Kidney (tissue), 22 donors: ENCODE measurements at places on chromosomes 16 and 17.

DNA sequence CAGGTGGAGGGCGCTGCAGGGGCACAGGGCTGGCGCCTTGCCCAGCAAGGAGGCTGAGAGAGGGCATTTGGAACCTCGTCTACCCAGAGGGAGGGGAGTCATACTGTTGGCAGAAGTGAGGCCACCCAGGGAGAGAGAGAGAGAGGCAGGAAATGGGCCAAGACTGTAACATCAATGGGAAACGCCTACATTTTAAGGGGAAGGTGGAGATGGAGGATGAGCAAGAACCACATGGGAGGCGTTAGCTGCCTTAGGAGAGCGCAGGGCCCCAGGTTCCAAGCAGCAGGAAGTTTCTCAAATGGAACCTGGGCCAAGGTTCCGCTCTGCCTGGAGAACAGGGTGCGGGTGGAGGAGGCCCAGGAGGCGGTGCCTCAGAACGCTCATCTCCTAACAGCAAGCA, 2.7 kb upstream of the WFDC1 start:
- DNase-seq, result no peak

GRCh38 chr16:78990309-78990701, 610.2 kb downstream of the MAF start:
- no peak for DNase-seq

DNA sequence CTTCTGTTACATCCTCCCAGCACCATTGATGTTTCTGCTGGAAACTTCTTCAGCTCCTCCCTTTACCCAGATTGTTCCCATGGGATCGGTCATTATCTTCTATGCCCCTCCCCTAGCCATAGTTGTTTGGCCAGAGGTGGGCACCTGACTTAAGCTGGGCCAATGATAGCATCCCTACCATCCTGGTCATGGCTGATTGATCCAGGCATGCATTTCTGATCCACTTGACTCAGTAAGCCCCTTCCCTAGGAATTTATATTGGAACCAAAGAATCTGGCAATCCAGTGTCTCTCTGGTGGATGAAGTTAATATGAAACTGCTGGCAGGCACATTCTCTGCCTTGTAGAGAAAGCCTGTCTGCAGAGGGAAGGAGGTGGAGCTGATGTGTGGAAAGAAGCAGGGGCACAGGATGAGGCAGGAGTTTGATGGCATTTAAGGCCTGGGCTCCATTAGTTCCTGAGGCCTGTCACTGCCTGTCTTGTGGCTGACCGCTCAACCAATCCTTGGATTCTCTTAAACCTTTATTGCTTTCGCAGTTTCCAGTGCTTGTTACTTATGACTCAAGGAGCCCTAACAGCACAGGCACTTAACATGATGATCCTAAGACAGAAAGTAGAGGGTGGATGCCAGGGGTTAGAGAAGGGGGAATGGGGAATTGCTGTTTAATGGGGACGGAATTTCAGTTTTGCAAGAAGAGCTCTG, 152.4 kb downstream of the ABCC12 start:
- DNase-seq, result no peak

GRCh38 chr16:70438585-70438968, 323 bp downstream of the ST3GAL2 start:
- DNase-seq, result peak; percentile 80

DNA sequence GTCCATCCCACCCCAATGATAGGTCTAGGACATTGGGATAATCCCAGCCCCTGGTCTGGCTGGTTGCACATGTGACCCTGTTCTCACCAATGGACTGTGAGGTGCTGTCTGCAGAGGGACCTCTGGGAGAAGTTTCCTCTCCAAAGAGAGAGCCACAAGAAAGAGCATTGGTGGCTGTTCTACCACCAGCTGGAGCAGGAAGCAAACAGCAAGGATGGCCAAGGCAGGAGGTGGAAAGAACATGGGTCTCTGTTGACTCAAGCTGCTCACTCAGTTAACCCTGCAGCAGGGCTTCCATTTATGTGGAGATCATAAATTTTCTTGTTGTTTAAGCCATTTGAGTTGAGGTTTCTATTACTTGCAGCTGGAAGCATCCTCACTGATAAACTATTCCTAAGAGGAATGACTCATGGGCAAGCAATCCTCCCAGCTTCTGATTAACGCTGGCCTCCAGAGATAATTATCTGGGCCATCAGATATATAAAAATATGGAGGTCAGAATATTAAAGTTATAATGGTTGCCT, 52.6 kb downstream of the CYB5B start:
- DNase-seq, result peak; percentile 40

DNA sequence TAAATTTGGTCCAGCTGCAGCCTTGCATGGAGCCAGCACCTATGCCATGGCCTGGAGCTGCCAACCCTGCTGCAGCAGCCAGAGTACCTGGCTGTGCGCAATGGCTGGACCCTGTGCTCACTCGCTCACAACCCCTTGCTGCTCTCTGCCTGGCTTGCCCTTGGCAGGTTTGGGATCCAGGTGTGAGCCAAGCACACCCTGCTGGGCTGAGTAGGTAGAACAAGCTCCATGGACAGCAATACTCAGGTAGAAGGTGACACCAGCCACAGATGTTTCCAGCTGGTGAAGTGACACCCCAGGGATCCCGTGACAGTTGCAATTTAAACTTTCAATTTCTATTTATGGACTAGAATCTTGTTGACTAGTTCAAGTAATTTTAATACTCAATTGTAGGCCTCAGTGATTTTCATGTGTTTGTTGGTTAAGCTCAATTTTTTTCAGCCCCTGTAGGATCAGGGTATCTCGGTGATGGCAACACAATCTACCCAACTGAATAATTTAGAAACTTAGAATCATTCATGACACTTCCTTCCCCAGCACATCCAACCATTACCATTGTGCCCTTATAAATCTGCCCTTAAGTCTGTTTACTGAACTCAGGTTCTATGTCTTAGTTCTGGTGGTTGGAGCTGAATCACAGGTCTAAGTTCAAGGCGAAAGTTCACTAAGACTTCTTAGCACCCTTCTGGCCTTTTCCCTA, 480.0 kb downstream of the PMP22 start:
- no peak for DNase-seq

- DNase-seq, result no peak
Observed at GRCh38 chr16:31357324-31358109, 2.5 kb downstream of the ITGAX start.

DNA sequence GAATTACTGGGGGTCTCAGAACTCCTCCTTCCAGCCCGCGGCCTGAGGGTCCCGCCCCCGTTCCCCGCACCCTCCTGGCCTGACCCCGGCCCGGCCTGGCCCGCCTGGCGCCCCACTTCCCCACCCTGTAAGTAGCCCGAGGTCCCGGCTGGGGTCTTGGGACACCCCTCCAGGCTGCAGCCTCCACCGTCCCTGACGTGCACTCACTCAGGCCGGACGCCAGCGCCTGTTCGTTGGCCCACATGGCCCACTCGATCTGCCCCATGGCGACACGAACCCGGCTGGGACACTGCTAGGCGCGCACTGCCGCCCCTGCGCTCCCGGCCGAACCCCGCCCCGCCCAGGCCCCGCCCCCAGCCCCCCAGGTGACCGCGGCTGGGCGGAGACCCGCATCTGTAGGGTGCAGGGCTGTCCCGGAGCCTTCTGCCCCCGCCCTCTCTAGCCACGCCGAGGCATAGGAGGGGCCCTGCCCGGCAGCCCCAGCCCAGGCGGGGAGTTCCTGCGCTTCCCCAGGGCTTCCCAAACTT, at the start of gene CYBA:
TSS of gene CYBA (minus strand) at position 305 of the 527 bp plus-strand sequence. CDS start at position 265, 40 bp downstream.
- DNase-seq, result peak; percentile 89

DNA sequence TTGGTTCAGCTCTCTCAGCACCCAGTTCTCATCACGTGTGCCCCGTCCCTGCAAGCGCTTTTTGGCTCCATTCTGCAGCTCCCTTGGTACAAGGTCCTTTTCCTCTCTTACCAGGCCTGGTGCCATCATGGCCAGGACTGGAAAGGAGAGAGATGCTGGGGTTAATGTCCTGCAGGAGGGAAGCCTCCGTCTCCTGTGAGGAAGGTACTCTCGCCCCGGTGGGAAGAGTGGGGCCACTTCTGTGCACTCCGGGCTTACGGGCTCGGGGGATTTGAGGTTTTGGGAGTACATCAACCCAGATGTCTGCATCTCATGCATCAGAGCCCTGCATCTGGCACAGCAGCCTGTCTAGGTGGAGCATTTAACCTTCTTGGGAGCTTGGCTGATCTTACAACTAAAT, 10.1 kb downstream of the CTRB2 start:
- DNase-seq, result no peak

DNA sequence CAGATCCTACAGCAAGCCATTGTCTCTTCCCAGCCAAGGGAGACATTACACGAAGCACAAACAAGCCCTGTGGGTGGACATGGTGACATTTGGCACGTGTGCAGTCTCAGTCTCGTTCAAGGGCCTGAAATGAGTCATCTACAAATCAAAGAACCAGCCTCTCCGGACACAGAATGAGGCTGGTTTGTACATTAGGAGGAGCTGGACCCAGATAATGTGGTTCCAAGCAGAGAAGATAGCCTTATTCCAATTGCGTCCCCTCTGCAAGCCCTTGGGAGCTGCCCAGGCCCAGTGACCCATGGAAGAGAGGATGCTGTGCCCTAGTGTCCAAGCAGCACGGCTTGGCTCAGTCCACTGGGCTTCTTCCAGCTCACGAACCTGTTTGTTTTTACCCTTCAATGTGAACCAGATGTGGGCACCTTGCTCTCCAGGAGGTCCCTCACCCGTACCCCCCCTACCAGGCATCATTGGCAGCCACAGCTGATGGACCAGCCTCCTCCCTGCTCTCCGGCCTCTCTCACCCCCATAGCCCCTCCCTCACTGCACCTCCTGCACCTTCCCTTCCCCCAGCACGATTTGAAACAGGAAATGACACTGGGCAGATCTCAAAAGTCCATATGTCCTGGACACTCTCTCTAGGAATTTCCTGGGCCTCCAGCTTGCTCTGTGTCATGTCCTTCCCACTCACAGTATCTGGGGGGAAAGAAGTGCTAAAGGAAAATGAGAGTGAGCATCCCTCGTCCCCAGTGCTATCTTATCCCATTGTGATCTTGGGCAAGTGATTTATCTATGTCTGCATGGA, 26.2 kb downstream of the KPNA2 start:
- no peak for DNase-seq

DNA sequence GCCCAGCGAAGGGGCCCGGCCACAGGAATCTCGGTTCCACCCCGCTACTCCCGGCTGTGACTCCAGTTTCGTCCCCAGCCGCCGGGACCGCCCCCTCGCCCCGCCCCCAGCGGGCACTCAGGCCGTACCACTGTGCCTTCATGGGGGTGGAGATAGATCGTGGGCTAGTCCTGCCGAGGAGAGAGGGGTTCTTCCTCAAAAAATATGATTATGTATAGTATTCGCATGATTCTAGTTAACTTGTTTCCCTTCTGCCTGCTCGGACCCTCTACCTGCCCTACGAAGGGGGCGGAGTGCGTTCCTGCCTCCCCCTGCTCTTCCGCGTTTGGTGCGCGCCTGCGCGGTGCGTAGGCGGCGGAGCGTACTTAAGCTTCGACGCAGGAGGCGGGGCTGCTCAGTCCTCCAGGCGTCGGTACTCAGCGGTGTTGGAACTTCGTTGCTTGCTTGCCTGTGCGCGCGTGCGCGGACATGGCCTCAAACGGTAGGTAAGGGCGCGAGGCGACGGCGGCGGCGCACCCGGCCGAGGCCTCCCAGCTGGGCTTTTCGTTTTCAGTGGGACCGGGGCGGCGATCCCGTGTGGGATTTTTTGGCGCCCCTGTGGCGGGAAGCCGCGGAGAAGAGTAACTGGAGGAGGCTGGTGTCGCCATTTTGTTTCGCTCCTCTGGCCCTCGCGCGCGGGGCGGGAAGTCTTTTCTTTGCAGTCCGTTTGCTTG, at the start of gene FUS:
TSS of gene FUS (plus strand) at position 393 of the 713 bp plus-strand sequence. CDS start at position 469, 76 bp downstream.
- peak; percentile 97 for DNase-seq

GRCh38 chr17:50468304-50469207, at the start of gene CHAD:
TSS of gene CHAD (minus strand) at chr17:50468880. CDS start at chr17:50468813, 67 bp downstream.
- DNase-seq, result peak; percentile 78

DNA sequence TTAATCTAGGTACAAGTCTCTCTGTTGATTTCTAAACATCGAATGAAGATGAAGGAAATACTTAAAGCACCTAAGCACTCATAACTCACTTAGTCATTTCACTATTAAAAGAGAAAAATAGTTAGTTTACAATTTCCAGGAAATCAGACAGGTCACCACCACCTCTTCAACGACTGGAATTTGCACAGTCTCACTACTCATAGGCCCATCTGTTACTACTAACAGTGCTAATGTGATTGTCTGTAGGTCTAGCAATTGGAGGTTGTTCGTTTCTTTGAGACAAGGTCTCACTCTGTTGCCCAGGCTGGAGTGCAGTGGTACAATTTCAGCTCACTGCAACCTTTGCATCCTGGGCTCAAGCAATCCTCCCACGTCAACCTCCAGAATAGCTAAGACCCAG, 444.6 kb downstream of the MAF start:
- DNase-seq, result no peak

GRCh38 chr17:39963829-39964228, 1.0 kb downstream of the GSDMA start:
- DNase-seq, result no peak

- no peak for DNase-seq
Observed at GRCh38 chr16:87209808-87210512, 107.2 kb downstream of the C16orf95 start.

- no peak for DNase-seq
Observed at GRCh38 chr16:1878256-1878655, 6.3 kb upstream of the MEIOB start.

- DNase-seq, result no peak
Observed at GRCh38 chr16:72837846-72838585, 209.9 kb downstream of the ZFHX3 start.

GRCh38 chr16:21001262-21001661, 100.7 kb downstream of the LYRM1 start:
- peak; percentile 3 for DNase-seq

- DNase-seq, result no peak
Observed at GRCh38 chr17:19388791-19389785, 2.1 kb upstream of the MFAP4 start.

DNA sequence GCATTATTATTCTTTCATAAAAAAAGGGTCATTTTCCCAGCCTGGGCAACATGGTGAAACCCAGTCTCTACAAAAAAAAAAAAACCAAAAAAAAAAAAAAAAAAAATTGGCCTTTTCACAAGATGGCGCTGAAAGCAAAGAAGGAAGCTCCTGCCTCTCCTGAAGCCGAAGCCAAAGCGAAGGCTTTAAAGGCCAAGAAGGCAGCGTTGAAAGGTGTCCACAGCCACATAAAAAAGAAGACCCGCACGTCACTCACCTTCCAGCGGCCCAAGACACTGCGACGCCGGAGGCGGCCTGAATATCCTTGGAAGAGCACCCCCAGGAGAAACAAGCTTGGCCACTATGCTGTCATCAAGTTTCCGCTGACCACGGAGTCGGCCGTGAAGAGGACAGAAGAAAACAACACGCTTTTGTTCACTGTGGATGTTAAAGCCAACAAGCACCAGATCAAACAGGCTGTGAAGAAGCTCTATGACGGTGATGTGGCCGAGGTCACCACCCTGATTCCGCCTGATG, 4.9 kb upstream of the PGAP6 start:
- DNase-seq, result no peak

GRCh38 chr17:28385037-28385400, 13.5 kb downstream of the SARM1 start:
- DNase-seq, result no peak
